Activated T-cell treated with anti-CD3 and anti-CD28 coated beads, Interleukin-2, amount 50 U/mL, for 72 hours (primary cell): ENCODE measurements at places on chromosomes 16 and 17. TPM values are rescaled to one million over a fixed set of nuclear protein-coding genes. Genes with fewer than 3 reads are reported as not detected.

The LITAFD gene
- not detected for total RNA-seq

GRCh38 chr17:27506348-27507218 is 50.3 kb downstream of the KSR1 start:
- DNase-seq: peak; percentile 17
- H3K4me1 ChIP-seq: peaks cover 33% of the 10 kb centered on the region
- H3K27ac ChIP-seq: peak overlapping the region; percentile 40
- H3K36me3 ChIP-seq: peaks cover 6% of the 10 kb centered on the region
- peak overlapping the region; percentile 37 for H3K4me3 ChIP-seq

DNA sequence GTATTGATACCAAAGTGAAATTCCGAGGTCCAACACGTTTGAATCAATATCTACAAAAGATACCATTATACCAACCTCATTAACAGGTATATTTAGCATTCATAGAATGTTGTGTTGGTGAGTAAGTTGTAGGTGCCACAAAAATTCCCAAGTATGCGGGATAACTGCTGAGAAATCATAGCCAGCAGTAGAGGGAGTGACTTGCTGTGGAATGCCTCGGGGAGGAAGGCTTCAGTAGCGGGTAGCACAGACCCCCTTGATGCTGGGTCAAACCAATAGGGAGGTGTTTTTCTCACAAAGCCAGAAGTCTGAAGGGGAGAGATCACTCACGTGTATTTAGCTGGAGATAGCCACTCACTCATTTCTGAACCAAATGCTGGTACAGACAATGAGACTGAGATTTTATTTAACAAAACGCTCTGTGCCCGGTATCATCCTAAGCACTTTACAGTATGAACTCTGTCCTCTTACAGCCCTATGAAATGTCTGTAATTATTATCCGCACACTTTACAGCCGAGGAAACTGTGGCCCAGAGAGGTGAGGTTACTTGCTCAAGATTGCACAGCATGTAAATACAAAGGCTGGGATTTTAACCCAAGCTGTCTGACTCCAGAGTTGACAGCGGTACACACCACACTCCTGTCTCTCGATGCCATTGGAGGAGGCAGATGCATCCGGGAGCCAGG is 23.1 kb downstream of the HSBP1 start:
- H3K4me1 ChIP-seq: peaks cover 8% of the 10 kb centered on the region
- DNase-seq: no peak
- H3K36me3 ChIP-seq: no peaks in the 10 kb centered on the region
- H3K4me3 ChIP-seq: no peak overlapping the region

GRCh38 chr17:4511199-4511932 is 12.7 kb downstream of the SPNS2 start:
- H3K36me3 ChIP-seq: no peaks in the 10 kb centered on the region
- no peaks in the 10 kb centered on the region for H3K27me3 ChIP-seq
- no peak overlapping the region for H3K27ac ChIP-seq
- DNase-seq: no peak
- peaks cover 15% of the 10 kb centered on the region for H3K4me1 ChIP-seq

DNA sequence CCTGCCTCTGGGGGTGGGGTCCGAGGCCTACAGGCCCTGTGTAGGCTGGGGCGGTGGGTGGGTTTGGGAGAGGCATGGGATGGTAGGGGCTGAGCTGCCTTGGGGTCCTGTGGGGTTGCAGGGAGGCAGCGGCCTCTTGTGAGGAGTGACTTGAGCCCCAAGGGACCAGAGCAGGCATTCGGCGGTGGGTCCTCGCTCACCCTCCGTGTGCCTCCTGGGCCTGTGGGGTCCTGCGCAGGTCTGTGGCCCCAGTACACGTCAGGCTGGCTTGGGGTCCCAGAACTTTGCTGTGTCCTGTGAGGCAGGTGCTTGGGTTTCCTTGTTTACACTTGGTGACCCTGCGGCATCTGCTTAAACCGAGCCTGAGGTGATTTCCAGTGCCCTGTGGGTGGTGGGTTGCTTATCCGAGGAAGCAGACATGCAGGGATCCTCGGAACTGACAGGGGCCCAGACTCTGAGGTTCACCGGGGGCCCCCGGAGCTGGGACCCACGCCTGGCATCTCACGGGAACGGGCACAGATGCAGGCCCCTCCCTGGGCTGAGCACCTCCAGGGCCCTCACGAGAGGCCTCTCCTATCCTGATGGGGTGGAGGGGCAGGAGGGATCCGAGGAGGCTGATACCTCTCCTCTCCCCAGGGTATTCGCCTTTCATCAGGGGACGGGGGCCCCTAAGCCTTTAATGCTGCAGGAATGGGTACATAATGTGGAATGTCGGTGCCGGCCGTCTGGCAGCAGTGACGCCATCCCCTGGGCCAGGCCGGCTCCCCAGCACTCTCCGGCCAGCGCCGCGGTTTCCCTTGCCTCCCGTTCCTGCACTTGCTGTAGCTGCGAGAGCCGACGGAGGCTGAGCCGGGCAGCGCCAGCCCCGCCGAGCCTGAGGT is 7.7 kb downstream of the METRNL start:
- peaks cover 8% of the 10 kb centered on the region for H3K27me3 ChIP-seq
- no peak for DNase-seq
- peaks cover 35% of the 10 kb centered on the region for H3K4me1 ChIP-seq
- H3K4me3 ChIP-seq: no peak overlapping the region
